Lung (tissue), 17 donors: ENCODE measurements at places on chromosomes 1 and 21. TPM values are rescaled to one million over a fixed set of nuclear protein-coding genes. Genes with fewer than 3 reads are reported as not detected.

DNA sequence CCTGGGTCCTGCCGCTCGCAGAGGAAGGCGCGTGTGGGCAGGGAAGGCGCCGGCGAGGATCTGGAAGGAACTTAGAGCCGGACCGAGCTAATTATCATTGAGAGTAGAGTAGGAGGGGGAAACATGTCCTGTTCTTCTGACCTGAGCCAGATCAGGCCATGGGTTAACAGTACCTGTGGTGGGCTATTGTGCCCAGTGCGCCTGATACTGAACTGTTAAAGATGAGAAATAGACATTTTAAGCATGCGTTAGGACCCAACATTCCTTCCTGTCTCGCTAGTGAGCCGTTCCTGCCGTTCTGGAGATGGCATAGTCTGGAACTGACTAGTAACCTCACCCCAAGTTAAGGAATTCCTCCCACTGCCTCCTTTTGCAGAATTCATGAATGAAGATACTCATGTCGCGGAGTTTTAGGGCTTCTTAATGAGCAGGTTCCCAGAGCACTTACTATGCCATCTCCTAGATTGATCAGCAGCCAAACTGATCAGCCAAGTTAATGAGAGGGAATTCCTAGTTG lies 870 bp downstream of the STRIP1 start:
- DNase-seq, result no peak

DNA sequence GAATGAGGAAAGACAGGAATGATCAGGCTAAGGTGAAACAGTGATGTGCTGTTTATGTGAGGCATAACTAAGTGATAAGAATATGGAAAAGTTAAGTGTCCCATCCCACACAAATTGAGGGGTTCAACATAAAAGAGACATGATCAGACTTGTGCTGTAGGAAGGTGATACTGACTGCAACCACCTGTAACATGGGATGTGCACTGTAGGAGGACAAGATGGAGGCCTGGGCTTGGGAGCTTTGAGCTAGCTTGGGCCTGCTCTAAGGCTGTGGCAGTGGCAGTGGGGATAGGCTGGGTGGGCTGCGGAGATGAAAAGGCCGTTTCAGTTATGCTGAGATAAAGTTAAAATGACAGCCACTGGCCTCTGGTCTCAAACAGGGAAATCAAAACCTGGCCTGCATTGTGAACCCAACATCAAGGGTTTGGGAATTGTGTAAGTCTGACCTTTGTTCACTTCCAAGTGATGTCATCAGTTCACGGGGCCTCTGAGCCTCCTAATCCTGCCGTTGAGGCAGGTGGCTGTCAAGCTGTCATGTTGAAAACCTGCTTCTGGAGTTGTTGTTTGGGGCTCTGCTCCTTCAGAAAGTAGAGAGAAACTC lies 61.2 kb upstream of the TENT5C start:
- DNase-seq, result no peak

DNA sequence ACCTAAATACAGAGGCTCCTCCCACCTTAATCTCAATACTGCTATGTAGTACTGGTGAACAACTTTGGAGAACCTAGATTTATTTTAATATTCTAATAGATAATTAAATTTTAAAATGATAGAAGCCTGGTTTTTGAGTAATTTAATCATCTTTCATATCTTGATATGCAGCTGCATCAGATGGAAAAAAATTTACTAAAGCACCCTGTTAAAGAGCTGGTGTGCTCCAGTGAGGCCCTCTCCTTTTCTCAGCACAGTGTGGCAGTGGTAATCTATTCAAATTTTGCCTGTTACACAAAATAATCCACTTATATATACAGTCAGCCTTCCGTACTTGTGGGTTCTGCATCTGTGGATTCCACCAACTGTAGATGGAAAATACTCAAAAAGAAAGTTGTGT lies 82.8 kb downstream of the LRRC8C start:
- DNase-seq, result no peak

DNA sequence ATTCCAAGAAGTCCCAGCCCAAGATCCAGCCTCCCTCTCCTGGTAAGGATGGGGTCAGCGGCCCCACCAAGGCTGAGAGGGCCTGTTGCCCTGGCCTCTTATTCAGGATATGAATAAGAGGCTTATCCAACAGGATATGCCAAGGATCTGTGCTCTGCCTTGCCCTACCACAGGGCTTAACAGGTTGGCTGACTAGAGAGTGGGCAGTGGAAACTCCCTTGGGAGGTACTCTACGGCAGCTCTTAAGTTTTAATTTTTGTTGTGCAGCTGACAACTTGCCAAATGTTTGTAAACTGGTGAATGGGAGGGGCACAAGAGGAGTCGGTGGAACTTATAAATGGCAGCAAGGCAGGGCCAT lies 16.5 kb upstream of the PIGV start:
- DNase-seq, result no peak

DNA sequence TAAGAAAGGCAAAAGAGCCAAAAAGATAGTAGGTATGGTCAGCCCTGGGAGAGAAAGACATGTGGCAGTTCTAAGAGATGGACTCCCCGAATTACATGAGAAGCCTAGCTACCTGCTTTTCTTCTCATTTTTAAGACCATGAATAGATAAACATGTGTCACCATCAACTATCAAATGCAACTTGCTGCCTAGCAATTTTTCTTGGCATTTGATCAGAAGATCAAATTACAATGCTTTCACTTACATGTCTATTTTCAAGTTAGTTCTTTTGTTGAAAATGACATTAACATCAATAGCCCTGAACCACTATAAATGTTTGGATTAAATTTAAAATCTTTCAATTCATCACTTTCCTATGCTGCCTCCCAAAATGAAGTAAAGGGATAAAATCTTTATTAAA lies 212.3 kb downstream of the HHIPL2 start:
- DNase-seq, result no peak

GRCh38 chr1:152050886-152051675 lies 14.3 kb upstream of the S100A11 start:
- DNase-seq, result no peak

GRCh38 chr1:69700770-69701169 lies 133.0 kb downstream of the LRRC7 start:
- DNase-seq, result no peak

Gene EPHB2
- 8.5 TPM for total RNA-seq

GRCh38 chr21:40029888-40030287 lies 162.7 kb downstream of the PCP4 start:
- no peak for DNase-seq

Gene C1QTNF12
- total RNA-seq, result 2.5 TPM

DNA sequence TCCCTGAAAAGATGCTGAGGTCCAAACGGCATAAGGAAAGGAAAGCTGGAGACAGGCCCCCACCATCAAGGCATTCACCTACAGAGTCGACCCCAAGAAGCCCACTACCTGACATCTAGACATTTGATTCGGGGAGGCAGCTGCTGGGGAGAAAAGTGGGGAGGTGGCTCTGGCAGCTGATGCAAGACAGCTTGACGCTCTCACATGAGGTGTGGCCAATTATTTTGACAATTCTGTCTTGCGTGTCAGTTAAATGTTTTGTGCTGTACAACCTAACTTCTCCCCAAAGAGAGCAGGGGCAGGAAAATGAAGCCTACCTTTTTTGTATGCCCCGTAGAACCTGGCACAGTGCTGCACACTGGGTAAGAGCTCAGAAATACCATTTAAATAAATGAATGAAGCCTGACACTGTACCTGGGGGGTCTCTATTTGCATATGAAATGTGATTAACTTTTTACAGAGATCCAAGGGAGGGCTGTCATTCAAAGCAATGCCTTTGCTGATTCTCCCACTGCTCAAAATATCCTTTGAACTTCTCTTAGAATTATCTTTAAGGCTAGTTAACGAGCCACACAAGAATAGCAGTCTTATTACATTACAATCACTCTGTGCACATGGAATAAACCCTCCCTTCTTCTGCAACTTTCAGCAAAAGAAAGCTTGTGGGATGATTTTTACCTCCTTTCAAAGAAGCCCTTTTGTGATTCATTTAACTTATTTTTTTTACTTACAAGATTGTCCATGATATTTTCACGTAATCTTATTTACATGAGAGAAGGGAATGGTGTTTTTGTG lies 163.2 kb downstream of the TNR start:
- no peak for DNase-seq

Gene TMCC2
- 27.0 TPM for total RNA-seq

DNA sequence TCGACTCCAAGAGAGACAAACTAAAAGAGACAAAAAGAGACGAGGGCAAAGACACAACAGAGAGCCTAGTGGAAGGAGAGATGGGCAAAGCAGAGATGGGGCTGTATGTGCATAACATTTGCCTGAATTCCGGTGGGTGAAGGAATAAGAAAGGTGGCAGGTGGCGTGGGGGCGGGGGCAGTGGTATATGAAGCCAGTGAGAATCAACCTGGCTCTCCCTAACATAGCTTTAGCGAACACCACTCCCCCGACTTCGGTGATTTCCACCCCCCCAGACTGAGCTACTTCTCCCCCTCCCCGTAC lies 1.1 kb downstream of the INKA2 start:
- DNase-seq, result no peak

DNA sequence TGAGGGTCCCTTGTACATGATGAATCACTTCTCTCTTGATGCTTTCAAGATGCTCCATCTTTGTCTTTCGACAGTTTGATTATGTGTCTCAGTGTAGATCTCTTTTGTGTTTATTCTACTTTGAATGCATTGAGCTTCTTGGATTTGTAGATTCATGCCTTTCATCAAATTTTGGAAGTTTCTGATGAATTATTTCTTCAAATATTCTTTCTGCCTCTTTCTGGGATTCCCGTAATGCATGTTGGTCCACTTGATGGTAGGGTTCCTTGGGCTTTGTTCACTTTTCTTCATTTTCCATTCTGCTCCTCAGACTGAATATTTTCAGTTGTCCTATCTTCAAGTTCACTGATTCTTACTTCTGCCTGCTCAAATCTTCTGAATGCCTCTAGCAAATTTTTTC lies 50.7 kb downstream of the ADSS2 start:
- DNase-seq, result no peak

- DNase-seq, result no peak
Observed at GRCh38 chr1:54520631-54521321, 27.3 kb upstream of the ACOT11 start.

Gene DNAJC28
- total RNA-seq, result 1.3 TPM

Gene HPCAL4
- total RNA-seq, result 0.18 TPM

Gene PPM1J
- 0.64 TPM for total RNA-seq

DNA sequence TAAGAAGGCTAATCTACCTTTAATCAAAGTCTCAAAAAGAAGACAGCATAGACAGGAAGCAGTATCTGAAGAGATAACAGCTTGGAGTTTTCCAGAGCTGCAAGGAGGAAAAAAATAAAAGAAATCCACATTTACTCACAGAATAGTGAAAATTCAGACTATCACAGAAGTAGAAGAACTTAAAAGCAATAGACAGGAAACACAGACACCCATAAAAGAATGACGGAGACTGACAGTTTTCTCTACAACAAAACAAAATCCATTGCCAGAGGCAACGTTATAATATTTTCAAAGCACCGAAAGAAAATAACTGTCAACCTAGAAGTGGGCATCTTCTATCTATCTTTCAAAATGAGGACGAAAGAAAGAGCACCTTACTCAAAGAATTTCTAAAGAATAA lies 104.4 kb downstream of the DMRTB1 start:
- no peak for DNase-seq

Gene OR2T2
- total RNA-seq, result not detected

Gene SMCP
- total RNA-seq, result not detected

GRCh38 chr1:171134204-171134923 lies 43.7 kb downstream of the FMO3 start:
- DNase-seq, result no peak

DNA sequence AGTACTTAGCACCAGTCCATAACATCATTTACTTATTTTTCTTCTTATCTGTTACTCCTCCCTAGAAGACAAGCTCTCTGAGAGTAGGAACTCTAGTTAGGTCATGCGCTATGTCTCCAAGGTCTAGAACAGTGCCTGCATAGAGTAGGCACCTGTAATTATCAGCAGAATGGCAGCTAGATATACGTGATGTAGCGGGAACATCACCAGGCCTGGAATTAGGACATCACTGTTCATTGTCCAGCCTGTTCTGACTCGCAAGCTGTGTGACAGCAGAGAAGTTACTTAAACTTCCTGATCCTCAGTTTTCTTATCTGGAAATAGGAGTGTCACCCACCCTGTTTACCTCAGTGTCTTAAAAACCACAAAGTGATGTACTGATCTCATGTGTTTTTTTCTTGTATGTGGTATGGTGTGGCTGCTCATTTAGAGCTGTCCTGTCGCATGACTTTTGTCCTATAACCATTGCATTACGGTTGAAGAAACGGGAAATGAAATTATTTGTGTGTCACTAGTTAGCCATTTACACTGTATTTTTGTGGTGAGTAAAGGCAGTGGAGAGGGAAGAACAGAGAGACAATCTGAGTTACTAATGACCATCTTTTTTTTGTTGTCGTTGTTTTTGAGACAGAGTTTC lies 37.1 kb upstream of the EXO1 start:
- no peak for DNase-seq

- no peak for DNase-seq
Observed at GRCh38 chr1:9297831-9298230, 5.1 kb downstream of the SPSB1 start.

DNA sequence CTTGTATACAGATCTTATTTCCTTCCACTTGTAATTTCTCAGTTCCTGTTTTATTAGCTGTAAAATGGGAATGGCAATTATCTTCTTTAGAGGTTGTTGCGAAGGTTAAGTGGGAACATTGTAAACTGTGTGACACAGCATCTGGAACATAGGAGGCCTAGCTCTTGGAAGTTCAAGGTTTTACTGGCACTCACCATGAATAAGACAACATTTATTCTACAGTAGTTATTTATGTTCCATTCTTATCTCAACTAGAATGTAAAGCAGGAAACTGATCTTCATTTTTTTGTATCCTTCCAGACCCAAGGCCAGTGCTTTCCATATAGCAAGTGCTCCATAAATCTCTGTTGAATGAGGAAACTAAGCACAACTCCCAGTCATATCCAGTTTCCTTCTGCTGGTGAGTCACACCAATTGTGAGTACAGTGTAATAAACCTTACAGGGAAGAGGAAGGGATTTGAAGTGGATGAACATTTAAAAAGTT lies 1.4 kb downstream of the BCL10 start:
- DNase-seq, result no peak

GRCh38 chr1:158037866-158038359 lies 44.5 kb downstream of the KIRREL1 start:
- DNase-seq, result no peak

Gene RRP1B
- total RNA-seq, result 14.6 TPM

Gene NT5C1A
- total RNA-seq, result not detected

Gene SAMD11
- total RNA-seq, result 26.3 TPM

- no peak for DNase-seq
Observed at GRCh38 chr1:246113555-246114095, 393.5 kb downstream of the SMYD3 start.
